Thymus (tissue), 14 donors: ENCODE measurements at places on chromosomes 5 and 9. TPM values are rescaled to one million over a fixed set of nuclear protein-coding genes. Genes with fewer than 3 reads are reported as not detected.
A peak's percentile ranks its signal among the peaks of the same experiment; 100 is the strongest.

Gene KIF4B
- 0.05 TPM for total RNA-seq

DNA sequence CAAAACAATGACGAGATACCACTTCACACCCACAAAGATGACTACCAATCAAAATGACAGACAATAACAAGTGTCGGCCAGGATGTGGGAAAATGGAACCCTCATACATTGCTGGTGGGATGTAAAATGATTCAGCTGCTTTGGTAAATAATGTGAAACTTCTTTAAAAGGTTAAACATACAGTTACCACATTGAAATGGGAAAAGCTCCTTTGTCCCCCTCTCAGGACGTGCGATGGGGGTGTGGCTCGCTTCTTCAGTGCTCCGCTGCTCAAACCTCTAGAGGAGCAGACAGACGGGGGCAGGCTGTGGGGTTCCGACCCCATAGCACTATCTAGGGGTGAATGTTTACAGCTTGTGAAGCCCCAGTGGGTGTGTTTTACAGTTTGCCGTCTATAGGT, 8.0 kb upstream of the PLPP6 start:
- no peaks in the 10 kb centered on the region for H3K27me3 ChIP-seq
- DNase-seq, result no peak
- no peaks in the 10 kb centered on the region for H3K4me1 ChIP-seq
- H3K27ac ChIP-seq, result no peak overlapping the region
- no peak overlapping the region for H3K4me3 ChIP-seq

GRCh38 chr5:94627191-94627590, 8.7 kb downstream of the SLF1 start:
- peaks cover 24% of the 10 kb centered on the region for H3K36me3 ChIP-seq
- no peaks in the 10 kb centered on the region for H3K27me3 ChIP-seq
- H3K27ac ChIP-seq, result no peak overlapping the region
- no peak for DNase-seq
- H3K4me1 ChIP-seq, result no peaks in the 10 kb centered on the region

DNA sequence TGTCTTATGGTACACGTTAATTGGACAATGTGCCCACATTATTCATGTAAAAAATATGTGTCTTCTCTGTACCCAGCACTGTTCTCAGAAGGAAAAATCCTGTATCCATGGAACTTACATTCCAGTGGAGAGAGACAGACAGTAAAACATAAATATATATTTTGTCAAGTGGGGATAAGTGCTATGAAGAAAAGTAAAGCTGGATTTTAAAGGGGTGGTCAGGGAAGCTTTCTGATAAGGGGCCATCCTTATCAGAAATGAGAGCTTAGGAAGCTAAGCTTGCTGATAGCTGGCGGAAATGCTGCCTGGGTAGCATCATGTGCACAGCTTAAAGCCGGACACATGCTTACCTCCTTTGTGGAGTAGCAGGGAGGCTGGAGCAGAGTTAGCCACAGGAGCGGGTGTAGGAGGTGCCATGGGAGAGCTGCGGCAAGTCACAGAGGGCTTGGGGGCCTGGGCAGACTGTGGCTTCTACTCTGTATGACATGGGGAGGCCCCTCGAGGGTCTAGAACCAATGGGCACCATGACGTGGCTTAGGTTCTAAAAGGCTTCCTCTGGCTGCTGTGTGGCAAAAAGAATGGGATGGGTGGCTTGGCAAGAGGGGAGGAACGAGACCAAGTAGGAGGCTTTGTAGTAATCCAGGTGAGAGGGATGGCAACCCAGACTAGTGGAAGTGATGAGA, 141.7 kb downstream of the FGF1 start:
- no peaks in the 10 kb centered on the region for H3K36me3 ChIP-seq
- H3K27ac ChIP-seq, result no peak overlapping the region
- H3K4me3 ChIP-seq, result no peak overlapping the region
- peaks cover 8% of the 10 kb centered on the region for H3K27me3 ChIP-seq
- no peak for DNase-seq

DNA sequence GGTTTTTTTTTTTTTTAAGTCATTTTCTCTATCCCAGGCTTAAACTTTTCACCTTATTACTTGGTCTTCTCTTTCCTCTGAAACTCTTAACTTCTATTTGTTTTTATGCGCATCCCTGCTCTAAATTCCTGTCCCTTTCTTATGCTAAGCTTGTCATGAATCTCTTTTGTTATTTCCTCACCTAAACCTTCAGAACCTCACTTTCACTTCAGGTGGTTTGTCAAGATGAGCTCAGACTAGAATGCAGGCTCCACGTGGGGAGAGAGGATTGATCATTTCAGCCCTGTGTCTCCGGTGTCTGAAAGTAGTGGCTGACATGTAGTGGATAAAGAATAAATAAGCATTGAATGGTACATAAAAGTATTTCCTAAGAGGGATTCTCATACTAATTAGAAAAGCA, 63.6 kb downstream of the ANXA1 start:
- DNase-seq, result no peak
- no peaks in the 10 kb centered on the region for H3K36me3 ChIP-seq
- no peak overlapping the region for H3K4me3 ChIP-seq
- H3K27me3 ChIP-seq, result no peaks in the 10 kb centered on the region
- H3K4me1 ChIP-seq, result no peaks in the 10 kb centered on the region

DNA sequence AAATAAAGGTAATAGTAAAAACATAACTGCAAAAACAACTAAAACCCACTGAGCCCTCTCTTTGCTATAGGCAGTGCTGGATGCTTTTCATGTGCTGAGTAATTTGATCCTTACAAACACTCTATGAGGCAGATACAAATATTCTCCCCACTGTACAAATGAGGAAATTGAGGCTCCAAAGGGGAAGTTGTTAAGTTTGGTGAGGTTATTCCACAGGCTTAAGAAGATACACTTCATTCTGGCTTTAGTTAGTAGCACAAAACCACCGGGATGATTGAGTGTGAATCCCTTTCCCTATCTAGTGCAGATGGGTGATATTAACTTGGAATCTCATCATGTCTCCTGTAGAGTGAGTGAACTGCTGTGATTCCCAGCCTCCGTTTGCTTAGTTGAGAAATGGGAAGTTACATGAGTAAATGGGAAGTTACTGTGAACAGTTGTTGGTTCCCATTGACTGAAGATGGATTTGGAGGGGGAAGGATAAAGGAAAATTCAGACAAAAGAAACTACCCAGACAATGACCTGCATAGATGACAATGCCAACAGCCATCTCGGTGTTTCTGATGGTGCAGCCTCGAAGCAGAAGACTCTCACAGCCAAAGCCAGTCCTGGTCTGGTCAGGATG, 208.3 kb downstream of the ATP10B start:
- DNase-seq, result no peak
- H3K4me1 ChIP-seq, result no peaks in the 10 kb centered on the region
- H3K27ac ChIP-seq, result no peak overlapping the region
- H3K4me3 ChIP-seq, result no peak overlapping the region
- H3K36me3 ChIP-seq, result no peaks in the 10 kb centered on the region

Gene YTHDC2
- total RNA-seq, result 10.2 TPM

DNA sequence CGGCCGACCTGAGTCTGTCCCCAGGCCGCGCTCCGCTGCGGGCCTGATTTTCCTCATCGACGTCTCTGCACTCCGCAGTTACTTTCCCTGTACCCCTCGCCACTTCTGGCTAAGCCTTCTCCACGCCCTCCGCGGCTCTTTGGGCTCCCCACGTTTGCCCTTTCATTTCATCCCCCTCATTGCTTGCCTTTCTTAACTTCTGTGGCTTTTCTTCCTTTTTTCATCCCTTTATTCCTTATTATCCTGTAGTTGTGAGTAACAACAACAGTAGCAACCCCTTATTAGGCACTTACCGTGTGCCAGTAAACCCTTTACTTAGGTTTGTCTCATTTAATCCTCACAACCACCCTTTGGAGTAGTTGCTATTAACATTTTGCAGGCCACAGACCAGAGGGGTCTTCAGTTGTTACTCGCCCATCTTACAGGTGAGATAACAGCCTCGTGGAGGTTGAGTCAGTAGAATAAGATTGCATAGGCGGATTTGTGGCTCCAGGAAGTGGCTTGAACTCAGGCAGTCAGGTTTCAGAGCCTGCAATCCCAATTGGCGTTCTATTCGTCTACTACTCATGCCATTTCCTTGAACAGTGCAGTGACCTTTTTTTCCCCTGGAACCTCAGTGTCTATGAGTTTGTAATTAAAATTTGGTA, 724 bp downstream of the TCERG1 start:
- H3K4me1 ChIP-seq, result peaks cover 10% of the 10 kb centered on the region
- peak overlapping the region; percentile 90 for H3K27ac ChIP-seq
- H3K4me3 ChIP-seq, result peak overlapping the region; percentile 94

DNA sequence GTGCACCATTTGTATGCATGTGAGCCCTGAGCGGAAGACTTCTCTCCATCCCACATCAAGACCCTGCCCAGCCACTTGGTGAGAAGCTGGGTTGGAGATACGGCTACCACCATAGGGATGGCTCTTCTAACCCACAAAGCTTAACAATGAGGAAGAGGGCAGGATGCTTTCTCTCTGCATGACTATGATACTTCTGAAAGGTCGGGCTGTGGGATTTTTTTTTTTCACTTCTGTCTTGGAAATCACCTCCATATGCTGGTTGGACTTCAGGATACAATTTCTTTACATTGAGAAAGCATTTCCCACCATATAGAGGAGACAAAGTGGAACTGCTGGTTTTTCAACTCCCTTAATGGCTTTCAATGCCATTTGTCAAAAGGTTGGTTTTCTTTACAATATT, 30.5 kb downstream of the ZNF366 start:
- no peak for DNase-seq
- no peaks in the 10 kb centered on the region for H3K36me3 ChIP-seq
- H3K27me3 ChIP-seq, result no peaks in the 10 kb centered on the region
- no peak overlapping the region for H3K4me3 ChIP-seq
- no peaks in the 10 kb centered on the region for H3K4me1 ChIP-seq
- no peak overlapping the region for H3K27ac ChIP-seq

Gene PRRT1B
- not detected for total RNA-seq

GRCh38 chr9:136339173-136339957, 12.0 kb downstream of the GPSM1 start:
- DNase-seq, result no peak
- H3K4me1 ChIP-seq, result no peaks in the 10 kb centered on the region

Gene AQP7
- total RNA-seq, result 0.24 TPM

GRCh38 chr9:108182950-108183381, 672.8 kb downstream of the ACTL7B start:
- no peaks in the 10 kb centered on the region for H3K27me3 ChIP-seq
- no peak overlapping the region for H3K27ac ChIP-seq
- H3K4me1 ChIP-seq, result no peaks in the 10 kb centered on the region
- no peak for DNase-seq

GRCh38 chr9:136059851-136060670, 35.0 kb downstream of the NACC2 start:
- DNase-seq, result no peak
- no peaks in the 10 kb centered on the region for H3K4me1 ChIP-seq
- H3K36me3 ChIP-seq, result no peaks in the 10 kb centered on the region
- no peak overlapping the region for H3K4me3 ChIP-seq
- H3K27me3 ChIP-seq, result no peaks in the 10 kb centered on the region

DNA sequence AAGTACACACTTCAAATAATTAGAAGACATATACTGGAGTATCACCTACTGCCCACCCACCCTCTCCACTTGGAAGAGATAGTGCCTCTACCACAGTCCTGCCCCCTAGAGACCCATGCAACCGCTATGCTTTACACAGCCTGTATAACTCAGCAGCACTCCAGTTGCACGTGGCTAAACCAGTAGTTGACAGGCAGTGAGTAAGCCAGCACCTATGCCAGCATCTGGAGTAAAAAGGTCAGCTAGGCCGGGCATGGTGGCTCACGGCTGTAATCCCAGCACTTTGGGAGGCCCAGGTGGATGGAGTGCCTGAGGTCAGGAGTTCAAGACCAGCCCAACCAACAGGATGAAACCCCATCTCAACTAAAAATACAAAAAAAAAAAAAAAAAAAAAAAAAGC, 356.4 kb downstream of the NR2F1-AS1 start:
- H3K36me3 ChIP-seq, result no peaks in the 10 kb centered on the region
- DNase-seq, result no peak
- H3K4me1 ChIP-seq, result no peaks in the 10 kb centered on the region
- no peak overlapping the region for H3K27ac ChIP-seq

DNA sequence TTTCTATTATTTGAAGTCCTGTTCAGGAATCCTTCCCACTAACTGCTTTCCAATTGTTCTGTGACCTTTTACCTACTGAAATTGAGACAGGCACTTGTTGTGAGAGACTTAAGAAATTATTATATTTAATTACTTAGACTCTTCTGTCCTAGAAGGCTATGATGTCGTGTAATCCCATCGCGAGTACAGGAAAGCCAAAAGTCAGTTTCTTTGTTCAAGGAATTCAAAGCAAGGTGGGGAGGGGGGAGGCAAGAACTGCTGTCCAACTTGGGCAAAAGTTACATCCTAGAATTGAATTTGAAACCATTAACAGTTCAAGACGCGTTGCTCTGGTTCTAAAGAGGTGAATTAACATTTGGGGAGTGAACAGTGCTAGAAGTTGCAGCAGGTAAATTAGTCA, 17.9 kb downstream of the NDUFA8 start:
- no peaks in the 10 kb centered on the region for H3K27me3 ChIP-seq
- H3K36me3 ChIP-seq, result peaks cover 38% of the 10 kb centered on the region
- no peak overlapping the region for H3K4me3 ChIP-seq
- H3K4me1 ChIP-seq, result no peaks in the 10 kb centered on the region
- no peak for DNase-seq

Gene ABCA1
- total RNA-seq, result 14.6 TPM

Gene FRRS1L
- total RNA-seq, result 0.09 TPM

DNA sequence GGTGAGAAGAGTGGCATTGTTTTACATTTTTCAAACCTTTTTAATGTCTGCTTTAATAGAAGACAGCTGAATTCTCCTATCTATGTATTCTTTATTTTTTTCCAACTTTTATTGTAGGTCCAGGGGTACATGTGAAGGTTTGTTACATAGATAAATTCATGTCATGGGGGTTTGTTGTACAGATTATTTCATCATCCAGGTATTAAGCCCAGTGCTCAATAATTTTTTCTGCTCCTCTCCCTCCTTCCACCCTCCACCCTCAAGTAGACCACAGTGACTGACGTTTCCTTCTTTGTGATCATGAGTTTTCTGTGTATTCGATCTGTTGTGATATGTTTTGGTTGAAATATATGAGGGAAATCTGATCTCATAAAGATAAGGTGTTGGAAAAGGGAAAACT, 1.7 kb upstream of the SREK1 start:
- no peak overlapping the region for H3K27ac ChIP-seq
- H3K4me1 ChIP-seq, result peaks cover 5% of the 10 kb centered on the region
- H3K4me3 ChIP-seq, result no peak overlapping the region
- H3K36me3 ChIP-seq, result no peaks in the 10 kb centered on the region
- DNase-seq, result no peak

Gene TLX3
- not detected for total RNA-seq

DNA sequence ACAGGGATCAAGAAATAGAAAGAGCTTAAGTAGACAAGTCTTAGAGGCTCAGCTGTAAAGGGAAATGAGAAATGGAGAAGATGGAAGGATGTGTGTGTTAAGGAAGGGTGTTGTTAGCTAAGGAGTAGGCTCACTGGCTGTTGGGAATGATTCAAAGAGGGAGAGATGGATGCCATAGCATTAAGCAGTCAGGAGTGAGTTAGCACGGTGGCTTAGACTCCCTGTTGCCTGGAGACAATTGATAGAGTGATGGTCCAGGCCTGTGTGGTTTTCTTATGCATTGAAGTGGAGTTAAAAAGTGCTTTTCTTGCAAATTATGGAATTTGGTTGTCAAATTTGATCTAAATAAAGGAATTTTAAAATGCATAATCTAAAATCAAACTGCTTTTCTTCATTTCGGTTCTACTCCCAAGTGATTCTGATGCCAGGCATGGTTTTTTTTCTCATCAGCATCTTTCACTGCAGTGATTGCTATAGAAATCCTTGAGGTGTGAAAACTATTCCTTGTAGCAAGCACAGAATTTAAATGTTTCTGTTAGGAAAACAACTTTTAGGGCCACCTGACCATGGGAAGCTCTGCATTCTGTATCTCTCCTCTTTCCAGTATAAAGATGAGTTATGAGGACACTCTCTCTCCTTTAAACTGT, 214.7 kb downstream of the ADCY2 start:
- no peaks in the 10 kb centered on the region for H3K4me1 ChIP-seq
- no peak for DNase-seq
- H3K27ac ChIP-seq, result no peak overlapping the region
- H3K4me3 ChIP-seq, result no peak overlapping the region
- H3K27me3 ChIP-seq, result no peaks in the 10 kb centered on the region
